ENCODE measurements at places on chromosomes 4 and X.
A peak's percentile ranks its signal among the peaks of the same experiment; 100 is the strongest.

DNA sequence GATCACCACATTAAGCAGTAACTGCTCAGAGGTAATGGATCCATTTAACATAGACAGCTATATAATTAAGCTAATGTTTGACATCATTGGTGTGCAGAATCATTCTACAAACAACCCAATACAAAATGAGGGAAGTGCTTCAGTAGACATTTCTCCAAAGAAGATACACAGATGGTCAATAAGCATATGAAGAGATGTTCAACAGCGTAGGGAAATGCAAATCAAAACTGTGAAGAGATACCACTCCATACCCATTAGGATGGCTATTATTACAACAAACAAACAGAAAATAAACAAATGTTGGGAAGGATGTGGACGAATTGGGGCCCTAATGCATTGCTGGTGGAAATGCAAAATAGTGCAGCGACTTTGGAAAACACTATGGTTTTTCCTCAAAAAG lies 294.6 kb downstream of the ANK2 start:
- no peak for ATAC-seq

DNA sequence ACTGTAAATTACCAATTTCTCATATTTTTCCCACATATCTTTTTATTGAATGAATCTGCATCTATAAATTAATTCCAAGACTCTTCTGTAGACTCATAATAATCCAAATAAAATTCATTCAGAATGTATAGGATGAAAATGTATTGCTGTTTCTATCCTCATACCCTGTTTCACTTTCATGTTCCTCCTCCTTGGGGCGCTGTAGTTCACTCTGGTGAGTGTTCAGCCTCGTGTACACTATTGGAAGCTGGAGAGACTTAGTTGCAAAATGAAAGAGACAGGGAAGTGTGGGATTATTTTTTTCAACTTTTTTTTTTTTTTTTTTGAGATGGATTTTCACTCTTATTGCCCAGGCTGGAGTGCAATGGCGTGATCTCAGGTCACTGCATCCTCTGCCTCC lies 296.1 kb downstream of the TLL1 start:
- no peak for ATAC-seq

GRCh38 chr4:27233531-27233930 lies 372.9 kb downstream of the STIM2 start:
- no peak for ATAC-seq

GRCh38 chrX:15882704-15883539 lies 28.3 kb upstream of the AP1S2 start:
- ATAC-seq: no peak

DNA sequence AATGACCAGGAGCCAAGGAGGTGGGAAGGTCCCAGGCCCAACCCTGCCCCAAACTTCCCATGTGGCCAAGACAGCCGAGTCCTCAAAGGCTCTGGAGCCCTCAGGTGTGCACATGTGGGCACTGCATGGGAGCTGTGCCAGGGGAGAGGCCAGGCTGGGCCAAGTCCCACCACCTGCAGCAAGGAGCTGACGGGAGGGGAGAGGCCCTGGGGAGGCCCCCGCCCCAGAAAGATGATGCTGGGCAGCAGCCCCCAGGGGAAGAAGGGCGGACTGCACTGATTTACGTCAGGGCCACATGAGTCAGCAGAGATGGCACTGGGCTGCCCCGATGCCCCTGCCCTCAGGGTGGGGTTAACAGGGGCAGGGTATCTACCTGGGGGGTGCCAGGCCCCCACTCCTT lies 1.4 kb downstream of the L1CAM start:
- ATAC-seq: no peak

DNA sequence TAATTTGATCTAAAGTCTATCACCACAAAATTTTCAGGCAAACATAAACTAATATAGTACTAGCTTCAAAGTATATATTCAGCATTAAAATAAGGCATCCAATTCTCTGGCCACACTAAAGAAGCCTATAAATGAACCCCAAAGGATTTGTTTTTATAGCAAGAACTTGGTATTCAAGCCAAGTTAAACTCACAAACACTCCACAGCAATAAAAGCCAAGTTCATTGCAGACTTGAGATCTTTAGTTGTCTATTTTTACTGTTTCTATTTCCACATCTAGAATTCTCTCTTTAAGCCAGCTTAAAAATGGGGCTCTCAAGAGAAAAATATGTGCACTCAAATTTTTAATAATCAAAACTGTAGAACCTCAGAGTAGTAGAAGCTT lies 51.1 kb downstream of the WDFY3 start:
- ATAC-seq: no peak

GRCh38 chrX:47321386-47321785 lies 49.0 kb upstream of the ZNF157 start:
- ATAC-seq: peak; percentile 82

- no peak for ATAC-seq
These were observed 90.7 kb downstream of the CDS1 start for GRCh38 chr4:84673475-84674240.

GRCh38 chr4:156100651-156101050 lies 147.0 kb upstream of the CTSO start:
- no peak for ATAC-seq

DNA sequence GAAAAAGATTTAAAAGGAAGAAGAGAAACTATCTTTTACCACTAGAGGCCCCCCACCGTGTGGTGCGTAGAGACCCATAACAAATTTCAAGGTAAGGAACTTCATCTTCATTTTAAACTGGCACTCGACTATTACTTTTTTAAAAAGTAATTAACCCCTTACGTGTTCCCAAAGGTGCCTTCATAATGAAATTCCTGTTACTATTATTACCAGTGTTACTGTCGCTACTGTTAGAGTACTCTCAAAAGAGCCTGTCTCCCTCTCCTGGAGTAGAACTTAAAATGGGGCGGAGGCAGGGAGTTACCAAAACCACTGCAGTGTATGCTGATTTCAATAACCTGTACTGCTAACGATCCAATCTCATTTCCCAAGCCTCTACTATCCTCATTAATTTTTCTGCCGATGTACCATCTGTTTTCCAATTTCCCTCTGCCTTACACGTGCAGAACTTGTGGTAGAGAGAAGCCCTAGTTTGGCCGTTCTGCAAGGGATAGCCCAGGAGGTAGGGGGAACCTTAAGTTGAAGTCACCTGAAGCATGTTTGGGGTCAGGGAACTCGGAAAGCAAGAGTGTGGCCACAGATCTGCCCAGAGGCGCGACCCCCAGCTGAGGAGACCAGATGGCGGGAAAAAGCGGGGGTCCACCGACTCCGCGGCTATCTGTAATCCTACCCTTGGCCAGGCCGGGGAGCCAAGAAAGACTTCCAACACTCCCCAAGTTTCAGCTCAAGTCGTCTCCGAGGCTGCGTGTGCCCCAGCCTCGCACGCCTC lies 720 bp upstream of the STK26 start:
- ATAC-seq: no peak

GRCh38 chr4:55920571-55920970 lies 28.2 kb upstream of the CEP135 start:
- ATAC-seq: peak; percentile 48

GRCh38 chr4:685679-686412 lies 3.1 kb downstream of the SLC49A3 start:
- ATAC-seq: no peak

GRCh38 chr4:138311771-138312535 lies 69.8 kb upstream of the SLC7A11 start:
- no peak for ATAC-seq

- ATAC-seq: no peak
These were observed 255.1 kb upstream of the KCNIP4 start for GRCh38 chr4:22203711-22204011.

DNA sequence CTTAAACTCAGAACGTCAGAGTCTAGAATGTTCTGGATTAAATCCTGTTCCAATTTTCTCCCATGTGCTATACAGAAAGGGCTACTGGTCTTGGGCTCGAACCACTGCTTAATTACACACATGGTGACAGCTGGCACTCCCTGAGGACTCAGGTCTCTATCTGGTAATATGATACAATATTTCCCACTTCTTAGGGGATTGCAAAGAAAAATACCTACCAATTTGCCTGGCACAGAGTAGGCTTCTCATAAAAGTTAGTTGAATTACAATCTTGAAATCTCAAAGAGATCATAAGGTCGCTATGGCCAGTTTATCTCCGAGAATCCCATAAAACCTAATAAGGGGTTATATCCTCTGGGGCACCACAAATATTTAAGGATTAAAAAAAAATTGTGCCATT lies 8.6 kb downstream of the GPM6B start:
- no peak for ATAC-seq

GRCh38 chr4:29009908-29010307 lies 1710.3 kb upstream of the PCDH7 start:
- no peak for ATAC-seq

- ATAC-seq: no peak
These were observed 107.0 kb downstream of the SLC4A4 start for GRCh38 chr4:71445811-71446210.

DNA sequence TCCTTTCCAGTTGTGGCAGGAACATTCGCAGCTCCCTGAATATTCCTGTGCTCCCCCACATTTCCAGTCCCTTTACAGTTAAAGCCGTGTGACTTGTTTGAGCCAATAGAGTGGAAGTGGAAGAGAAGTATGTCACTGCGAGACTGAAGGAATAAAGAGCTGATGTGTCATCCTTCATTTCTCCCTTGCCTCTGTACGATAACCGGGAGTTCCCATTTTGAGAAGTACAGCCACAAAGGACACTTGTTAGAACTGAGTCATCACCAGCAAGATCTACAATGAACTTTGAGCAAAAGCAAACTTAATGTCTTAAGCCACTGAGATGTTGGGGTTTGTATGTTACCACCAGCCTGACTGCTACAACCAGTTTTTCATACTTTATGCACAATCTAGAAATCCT lies 92.3 kb downstream of the SPRY1 start:
- ATAC-seq: peak; percentile 60

- no peak for ATAC-seq
These were observed 70.5 kb downstream of the ARHGAP10 start for GRCh38 chr4:147802346-147802745.

DNA sequence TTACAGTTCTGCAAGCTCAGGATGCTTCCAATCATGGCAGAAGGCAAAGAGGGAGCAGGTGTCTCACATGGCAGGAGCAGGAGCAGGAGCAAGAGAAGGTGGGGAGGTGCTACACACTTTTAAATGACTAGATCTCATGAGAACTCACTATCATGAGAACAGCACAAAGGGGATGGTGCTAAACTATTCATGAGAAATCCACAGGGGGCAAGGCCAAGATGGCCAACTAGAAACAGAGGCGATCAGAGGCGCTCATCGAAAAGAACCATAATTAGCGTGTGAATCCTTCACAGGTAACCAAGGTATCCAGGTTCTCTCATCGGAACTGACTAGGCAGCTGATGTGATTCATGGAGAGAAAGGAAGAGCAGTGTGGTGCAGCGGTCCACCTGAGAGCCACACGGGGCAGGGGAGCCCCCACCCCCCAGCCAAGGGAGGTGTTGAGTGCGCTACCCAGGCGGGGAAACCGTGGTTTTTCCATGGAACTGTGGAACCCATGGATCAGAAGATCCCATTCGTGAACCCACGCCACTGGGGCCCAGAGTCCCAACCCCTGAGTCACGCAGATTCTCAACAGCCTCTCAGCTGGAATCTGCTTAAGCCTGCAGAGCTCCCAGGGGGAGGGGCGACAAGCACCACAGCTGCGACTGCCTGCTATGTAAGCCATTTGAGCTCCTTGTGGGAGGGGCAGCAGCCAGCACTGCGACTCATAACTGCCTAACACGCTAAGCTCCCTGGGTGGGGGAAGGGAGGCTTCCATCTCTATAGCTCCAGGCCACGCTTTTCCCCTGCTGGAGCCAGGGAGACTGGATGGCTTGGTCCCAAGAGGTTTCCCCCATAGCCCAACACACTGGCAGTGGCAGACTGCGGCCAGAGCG lies 46.7 kb downstream of the FGF16 start:
- no peak for ATAC-seq

- ATAC-seq: no peak
These were observed 164.0 kb upstream of the RASGEF1B start for GRCh38 chr4:81635739-81636138.

GRCh38 chr4:74921490-74921889 lies 11.4 kb upstream of the PARM1 start:
- ATAC-seq: no peak

DNA sequence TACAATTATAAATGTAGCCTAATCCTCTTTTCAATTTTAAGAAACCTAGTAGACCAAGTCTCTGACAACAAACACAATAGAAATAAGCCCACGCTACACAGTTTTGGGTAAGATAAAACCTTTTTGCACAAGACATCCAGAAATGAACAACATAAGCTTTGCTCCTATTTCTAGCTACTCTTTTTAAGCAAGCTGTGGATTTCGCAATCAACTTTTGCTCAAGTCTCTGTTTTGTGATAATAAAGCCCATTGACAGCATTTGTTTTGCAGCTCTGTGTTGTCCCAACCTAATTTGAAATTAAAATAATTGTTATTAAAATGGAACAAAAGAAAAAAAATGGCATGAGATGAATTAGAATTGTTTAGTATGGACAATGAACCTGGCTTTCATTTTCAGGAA lies 287.9 kb upstream of the PUDP start:
- ATAC-seq: no peak

- ATAC-seq: no peak
These were observed 394.7 kb downstream of the PDGFC start for GRCh38 chr4:156576946-156577345.

- no peak for ATAC-seq
These were observed 81.9 kb downstream of the FHDC1 start for GRCh38 chr4:153018031-153018430.

DNA sequence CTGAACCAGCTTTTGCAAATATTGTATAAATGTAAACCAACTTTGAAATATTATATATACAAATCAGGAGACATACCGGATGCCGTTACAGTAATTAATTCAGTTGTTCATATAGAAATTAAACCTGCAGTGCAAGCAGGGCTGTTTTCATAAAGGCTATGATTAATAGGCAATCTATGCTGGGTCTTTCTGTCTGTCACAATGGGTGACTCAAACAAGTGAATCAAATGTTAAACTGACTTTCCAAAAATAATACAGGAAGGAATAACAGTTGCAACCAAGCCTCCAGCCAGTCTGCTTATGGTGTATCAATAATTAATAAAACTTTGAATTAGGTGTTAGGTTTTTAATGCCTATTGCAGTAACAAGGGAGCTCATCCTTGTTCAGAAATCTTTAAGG lies 43.9 kb downstream of the GABRB1 start:
- no peak for ATAC-seq

- ATAC-seq: no peak
These were observed 25.9 kb upstream of the SPON2 start for GRCh38 chr4:1198098-1198844.

- no peak for ATAC-seq
These were observed 112.9 kb downstream of the KCNIP4 start for GRCh38 chr4:21835712-21836111.

GRCh38 chrX:14616301-14616700 lies 87.0 kb downstream of the GLRA2 start:
- ATAC-seq: peak; percentile 16

DNA sequence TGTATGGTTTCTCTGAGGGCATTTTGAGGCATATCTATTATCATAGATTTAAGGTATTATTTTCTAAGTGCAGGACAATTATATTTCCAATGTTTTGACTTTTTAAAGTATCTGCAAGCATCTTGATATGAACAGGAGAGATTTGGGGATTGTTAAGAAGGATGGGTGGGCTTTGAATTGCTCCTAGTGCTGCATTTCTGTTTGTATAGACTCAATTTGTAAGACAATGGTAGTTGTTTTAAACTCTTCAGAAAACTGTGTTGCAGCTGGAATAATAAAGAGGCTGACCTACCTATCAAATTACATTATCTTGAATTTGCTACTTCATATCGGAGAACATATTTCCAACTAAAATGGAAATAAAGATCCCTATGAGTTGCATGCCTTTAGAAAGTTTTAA lies 570.3 kb downstream of the ADGRL3 start:
- no peak for ATAC-seq

Measured in gastroesophageal sphincter (tissue), 4 donors.